ENCODE measurements at places on chromosomes 3 and 15.

- DNase-seq, result no peak
Observed at GRCh38 chr15:46408312-46408711, 773.5 kb downstream of the SQOR start.

- DNase-seq, result no peak
Observed at GRCh38 chr3:180619723-180620122, 17.8 kb downstream of the TTC14 start.

- DNase-seq, result no peak
Observed at GRCh38 chr3:130700541-130700940, 46.1 kb downstream of the PIK3R4 start.

GRCh38 chr3:148625095-148625736, 72.5 kb upstream of the AGTR1 start:
- no peak for DNase-seq

DNA sequence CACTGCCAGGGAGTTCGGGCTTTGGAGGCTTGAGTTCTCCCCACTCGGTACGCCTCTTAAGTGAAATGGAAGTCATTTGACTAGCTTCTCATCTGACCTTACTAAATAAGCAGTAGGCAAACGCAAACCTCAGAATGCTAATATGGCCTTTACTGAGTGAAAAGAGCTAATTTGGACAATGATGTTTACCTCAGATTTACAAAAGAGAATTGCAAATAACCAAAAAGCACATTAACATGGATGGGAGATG, 1.6 kb upstream of the RNU6-1 start:
- no peak for DNase-seq

- no peak for DNase-seq
Observed at GRCh38 chr3:104989878-104990277, 376.8 kb upstream of the ALCAM start.

DNA sequence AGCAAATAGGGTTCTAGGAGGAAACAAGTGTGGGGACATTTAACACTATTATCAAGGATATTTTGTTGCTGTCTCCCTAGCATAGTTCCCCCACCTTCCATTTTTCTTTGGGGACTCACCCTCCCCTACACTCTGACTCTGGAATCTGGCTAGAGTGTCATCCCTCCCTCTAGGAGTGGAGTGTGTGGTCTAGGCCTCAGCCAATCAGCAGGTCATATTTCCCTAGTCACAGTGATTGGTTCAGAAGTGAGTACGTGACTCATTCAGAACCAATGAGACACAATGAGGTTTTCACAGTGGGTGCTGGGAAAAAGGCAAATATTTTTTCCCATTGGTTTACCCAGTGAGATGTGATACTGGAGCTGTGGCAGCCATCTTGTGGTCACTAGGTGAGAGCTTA, 234.4 kb downstream of the SHQ1 start:
- DNase-seq, result no peak

- no peak for DNase-seq
Observed at GRCh38 chr3:51751287-51751686, 27.8 kb downstream of the IQCF6 start.
